Choroid plexus epithelial cell (primary cell): ENCODE measurements at places on chromosomes 7 and 10.

GRCh38 chr7:139655305-139655704 lies 122.5 kb downstream of the HIPK2 start:
- no peak for DNase-seq

DNA sequence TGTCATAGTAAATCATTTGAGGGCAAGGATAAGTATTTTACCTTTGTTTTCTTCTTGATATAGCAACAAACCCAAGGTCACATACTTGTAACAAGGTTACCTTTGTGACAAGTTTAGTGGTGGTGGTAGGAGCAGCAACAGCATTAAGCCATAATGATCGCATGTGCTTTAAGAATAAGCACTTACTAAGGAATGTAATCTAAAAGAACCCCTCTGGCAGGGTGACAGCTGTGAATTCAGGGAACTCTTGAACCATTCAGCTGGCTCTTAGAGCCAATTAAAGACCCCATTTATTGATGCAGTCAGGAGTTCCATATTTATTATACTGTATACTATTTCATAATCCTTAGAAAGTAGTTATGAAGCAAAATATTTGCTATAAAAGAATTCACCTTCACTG lies 370.8 kb downstream of the EXOC4 start:
- DNase-seq = no peak

- peak; percentile 94 for DNase-seq
Measured at GRCh38 chr7:4738711-4739527, 36.5 kb upstream of the AP5Z1 start.

DNA sequence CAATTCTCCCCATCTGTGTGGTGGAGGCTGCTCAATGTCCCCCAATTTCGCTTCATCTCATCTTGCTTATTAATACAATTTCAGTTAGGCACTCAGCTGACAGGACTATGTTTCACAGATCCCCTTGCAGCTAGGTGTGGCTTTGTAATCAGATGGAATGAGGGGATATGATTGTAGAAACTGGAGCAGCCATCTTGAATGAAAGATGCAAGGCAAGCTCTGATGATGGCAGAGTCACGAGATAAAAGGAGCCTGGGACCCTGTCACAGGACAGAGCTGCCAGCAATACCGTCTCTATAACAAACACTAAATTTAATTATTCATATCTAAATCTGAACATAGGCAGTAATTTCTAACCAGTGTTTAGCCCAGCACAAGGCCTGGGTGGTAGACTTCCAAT lies 991 bp upstream of the DLD start:
- DNase-seq = no peak

GRCh38 chr7:102425639-102426267 lies 7.6 kb upstream of the ORAI2 start:
- peak; percentile 38 for DNase-seq

GRCh38 chr7:159068488-159068811 lies 76.2 kb downstream of the VIPR2 start:
- DNase-seq = peak; percentile 26

DNA sequence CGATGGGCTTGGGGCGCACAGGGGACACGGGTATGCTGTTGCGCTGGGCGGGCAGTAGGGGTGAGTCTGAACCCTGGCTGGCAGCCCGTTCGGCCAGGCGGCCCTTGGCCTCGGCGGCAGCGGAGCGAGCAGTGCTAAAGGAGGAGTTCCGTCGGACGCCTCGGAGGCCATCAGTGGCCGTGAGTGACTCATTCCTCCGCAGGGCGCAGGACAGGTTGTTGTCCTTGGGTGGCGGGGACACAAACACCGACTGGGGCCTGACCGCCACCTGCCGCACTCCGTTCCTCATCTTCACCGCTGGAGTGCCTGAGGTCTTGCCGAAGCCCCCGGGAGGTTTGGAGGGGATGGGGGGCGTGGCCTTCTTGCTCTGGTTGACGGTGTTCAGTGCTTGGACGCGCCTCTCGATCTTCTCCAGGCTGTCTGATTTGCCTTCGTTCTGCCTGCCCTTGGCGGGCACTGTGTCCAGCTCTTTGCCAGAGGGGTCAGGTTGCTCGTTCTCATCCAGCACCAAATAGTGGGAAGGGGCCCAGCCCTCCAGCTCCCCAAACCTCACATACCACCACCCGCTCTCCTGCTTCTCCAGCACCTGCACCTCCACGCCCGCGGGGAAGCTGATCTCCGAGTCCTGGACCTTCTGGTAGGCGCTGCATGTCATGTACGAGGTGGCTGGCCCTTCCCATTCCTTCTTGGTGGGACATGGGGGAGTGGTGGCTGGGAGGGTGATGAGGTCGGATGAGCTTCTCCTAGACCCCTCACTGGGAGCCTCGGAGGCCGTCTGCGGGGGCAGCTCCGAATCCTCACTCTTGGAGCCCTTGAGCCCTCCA lies 108.7 kb downstream of the NEURL1 start:
- DNase-seq = no peak

GRCh38 chr10:124047427-124048152 lies 45.8 kb downstream of the CHST15 start:
- DNase-seq = no peak
